ENCODE measurements at places on chromosomes 7 and 10. TPM values are rescaled to one million over a fixed set of nuclear protein-coding genes. Genes with fewer than 3 reads are reported as not detected.

- no peak for DNase-seq
These were observed 32.7 kb downstream of the IL6 start for GRCh38 chr7:22759721-22760120.

DNA sequence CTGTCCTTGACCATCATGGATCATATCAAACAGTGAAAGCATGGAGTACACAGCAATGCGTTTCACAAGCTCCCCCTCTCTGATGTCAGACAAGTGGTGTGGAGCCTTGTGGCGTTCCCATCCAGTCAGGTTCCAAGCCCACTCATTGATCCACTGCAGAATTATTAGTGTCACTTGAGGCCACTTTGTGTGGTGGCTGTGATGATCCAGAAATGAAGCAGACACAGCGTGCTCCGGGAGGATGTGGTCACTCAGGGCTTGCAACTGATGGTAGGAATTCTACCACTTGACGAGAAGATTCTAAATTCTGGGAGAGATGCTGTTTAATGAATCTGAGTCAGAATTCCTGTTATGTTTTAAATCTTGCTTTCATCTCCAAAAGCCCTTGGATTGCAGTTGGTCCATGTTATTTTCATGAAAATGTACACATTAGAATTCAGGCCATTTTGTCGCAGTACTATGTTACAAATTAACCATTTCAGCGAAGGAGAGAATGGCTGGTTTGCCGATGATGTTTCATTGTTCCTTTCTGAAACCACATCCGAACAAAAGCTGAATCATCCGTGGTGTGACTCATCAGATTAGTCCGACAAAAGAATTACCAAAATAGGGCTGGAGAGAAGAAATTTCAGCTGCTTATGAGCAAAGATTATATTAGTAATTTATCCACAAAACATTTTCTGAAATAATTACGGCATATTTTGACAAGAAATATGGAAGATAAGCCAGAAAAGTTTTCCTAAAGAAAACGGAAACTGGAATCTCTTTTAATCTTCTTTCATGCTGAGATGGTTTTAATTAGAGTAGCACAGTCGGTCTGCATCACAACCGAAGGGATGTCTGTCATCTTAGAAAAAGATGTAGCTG, 48.1 kb downstream of the INSYN2A start:
- no peak for DNase-seq

GRCh38 chr10:131943021-131943814, 38.5 kb downstream of the BNIP3 start:
- no peak for DNase-seq

- DNase-seq = no peak
These were observed 335.7 kb upstream of the SHH start for GRCh38 chr7:156147756-156148504.

- no peak for DNase-seq
These were observed 36.2 kb downstream of the CCDC6 start for GRCh38 chr10:59870152-59870551.

The BRAT1 gene
- 27.6 TPM for total RNA-seq

GRCh38 chr7:11427686-11428273, 404.2 kb downstream of the THSD7A start:
- DNase-seq = no peak

GRCh38 chr7:130010689-130011412, 40.3 kb downstream of the ZC3HC1 start:
- peak; percentile 73 for DNase-seq

The FBXL13 gene
- total RNA-seq = 4.6 TPM

The HEPACAM2 gene
- total RNA-seq = not detected

The MLXIPL gene
- 42.8 TPM for total RNA-seq

DNA sequence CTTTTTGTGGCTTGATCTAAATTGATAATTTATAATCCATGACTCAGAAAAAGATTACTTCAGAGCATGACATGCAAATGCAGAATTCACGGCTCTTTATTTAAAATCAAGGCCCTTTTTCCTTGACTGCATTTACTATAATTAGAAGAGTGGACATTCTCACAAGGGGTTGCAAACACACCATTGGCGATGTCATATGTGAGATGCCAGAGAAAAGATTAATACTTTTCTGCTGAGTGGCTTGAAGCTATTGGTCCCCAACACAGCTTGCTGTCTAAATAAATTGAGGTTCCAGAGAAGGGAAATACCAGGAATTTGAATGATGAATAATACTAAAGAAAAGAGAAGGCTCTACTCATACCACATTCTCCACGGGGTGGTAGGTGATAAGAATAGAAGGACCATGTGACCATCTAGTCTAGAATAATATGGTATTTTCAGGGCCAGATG, 78.7 kb upstream of the ARID5B start:
- no peak for DNase-seq

GRCh38 chr10:22324413-22324812, 3.5 kb downstream of the BMI1 start:
- DNase-seq = no peak

- DNase-seq = no peak
These were observed 509.7 kb downstream of the TCERG1L start for GRCh38 chr10:130801784-130802183.

DNA sequence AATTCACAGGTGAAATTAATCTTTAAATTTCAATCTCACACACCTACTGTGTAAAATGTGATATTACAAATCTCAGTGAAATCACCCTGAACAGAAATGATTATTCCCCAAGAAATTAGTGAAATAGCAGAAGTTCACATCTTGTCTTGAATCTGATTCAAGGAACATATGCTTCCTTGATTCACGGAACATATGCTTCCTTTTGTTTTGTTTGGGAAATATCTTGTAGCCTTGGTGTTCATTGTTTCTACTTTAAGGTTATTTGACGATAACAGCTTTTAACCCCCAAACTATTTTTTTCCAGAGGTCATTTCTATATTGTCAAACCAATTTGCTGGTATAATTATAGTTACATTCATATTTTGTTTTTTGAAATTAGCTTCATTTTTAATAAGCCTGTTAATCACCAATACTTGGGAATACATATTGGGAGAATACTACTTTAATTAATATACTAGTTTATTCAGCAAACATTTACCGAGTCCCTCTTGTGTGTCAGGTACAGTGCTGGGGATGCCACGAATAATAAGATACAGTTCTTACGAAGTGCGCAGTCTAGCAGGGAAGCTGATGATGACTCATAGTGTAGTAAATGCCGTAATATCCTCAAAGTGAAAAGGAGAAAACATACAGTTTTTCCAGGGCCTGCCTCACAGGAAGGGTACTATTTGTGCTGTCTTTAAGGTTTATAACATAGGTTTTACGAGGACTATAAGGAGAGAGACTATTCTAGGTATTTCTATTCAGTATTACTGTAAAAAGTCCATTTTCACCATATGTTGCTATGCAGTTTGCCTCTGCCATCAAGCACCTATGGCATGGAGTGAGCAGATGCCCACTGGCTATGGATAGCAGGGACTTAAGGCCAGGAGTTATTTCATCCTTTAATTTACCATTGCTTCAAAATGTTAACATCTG, 32.5 kb downstream of the PRKAR2B start:
- DNase-seq = no peak

The ATP6V0A4 gene
- total RNA-seq = 0.25 TPM

- no peak for DNase-seq
These were observed 637.6 kb upstream of the IGFBP3 start for GRCh38 chr7:46558482-46559193.

- no peak for DNase-seq
These were observed 245.9 kb downstream of the MTERF1 start for GRCh38 chr7:91634485-91635177.

The ASAH2 gene
- total RNA-seq = 3.8 TPM

DNA sequence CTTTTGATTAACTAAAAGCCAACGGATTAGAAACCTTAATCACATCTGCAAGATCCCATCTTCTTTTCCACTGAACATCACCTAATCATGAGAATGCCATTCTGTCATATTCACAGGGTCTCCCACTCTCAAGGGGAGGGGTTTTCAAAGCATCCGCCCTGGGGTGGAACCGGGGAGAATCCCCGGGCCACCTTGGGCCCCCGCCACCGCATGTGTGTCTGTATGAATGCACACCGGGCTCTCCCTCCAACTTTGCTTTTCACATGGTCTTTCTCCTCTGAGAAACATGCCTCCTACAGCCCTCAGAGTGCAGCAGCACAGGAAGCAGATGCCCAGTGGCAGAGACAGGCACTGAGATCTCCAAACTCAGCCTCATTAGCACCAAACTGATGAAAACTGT, 233.2 kb upstream of the PPP2R2D start:
- no peak for DNase-seq

The POLR2J3 gene
- 68.1 TPM for total RNA-seq
